ENCODE measurements at places on chromosomes 12 and 14.
A peak's percentile ranks its signal among the peaks of the same experiment; 100 is the strongest.

DNA sequence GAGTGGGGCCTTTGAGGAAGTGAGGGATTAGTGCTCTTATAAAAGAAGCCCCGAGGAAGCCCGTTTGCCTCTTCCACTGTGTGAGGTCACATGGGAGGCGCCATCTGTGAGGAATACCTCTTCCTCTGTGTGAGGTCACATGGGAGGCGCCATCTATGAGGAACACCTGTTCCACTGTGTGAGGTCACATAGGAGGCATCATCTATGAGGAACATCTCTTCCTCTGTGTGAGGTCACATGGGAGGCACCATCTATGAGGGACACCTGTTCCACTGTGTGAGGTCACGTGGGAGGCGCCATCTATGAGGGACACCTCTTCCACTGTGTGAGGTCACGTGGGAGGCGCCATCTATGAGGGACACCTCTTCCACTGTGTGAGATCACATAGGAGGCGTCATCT lies 69.7 kb downstream of the SLC24A4 start:
- DNase-seq = no peak

DNA sequence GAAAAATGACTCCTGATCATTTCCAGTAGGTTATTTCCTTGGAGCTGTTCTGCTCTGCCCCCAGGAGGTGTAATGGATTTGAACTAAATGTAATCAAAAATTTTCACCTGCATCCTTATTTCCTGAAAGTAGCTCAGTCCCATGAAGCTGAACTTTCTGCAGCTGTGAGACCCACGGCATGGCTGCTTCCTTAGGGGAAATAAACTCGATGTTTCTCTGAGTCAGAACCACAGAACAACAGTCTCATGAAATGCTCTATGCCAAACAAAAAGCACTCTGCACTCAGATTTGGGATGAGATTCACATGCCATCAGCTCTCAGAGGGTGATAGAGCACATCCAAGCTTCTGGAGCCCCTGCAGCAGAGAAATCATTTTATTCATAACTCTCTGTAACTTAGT lies 224.1 kb upstream of the PLEKHG7 start:
- no peak for DNase-seq

DNA sequence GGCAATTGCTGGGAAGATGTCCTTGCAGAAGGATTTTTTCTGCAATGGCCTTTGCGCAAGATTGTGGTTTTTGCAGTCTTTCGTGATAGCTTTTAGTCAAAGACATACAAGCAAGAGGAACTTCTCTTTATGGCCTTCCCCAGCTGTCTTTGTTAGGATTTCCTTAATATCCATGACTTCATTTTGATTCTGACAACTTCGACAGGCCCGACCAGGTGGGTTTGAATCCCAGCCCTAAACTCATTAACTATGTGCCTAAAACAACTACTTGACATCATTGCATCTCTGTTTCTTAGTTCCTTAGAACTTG lies 13.3 kb upstream of the VRK1 start:
- no peak for DNase-seq

GRCh38 chr12:117514016-117514415 lies 152.6 kb upstream of the NOS1 start:
- no peak for DNase-seq

GRCh38 chr12:25659621-25660020 lies 106.5 kb upstream of the LMNTD1 start:
- DNase-seq = no peak

- peak; percentile 7 for DNase-seq
These were observed 362.6 kb downstream of the DAD1 start for GRCh38 chr14:22226381-22226780.

DNA sequence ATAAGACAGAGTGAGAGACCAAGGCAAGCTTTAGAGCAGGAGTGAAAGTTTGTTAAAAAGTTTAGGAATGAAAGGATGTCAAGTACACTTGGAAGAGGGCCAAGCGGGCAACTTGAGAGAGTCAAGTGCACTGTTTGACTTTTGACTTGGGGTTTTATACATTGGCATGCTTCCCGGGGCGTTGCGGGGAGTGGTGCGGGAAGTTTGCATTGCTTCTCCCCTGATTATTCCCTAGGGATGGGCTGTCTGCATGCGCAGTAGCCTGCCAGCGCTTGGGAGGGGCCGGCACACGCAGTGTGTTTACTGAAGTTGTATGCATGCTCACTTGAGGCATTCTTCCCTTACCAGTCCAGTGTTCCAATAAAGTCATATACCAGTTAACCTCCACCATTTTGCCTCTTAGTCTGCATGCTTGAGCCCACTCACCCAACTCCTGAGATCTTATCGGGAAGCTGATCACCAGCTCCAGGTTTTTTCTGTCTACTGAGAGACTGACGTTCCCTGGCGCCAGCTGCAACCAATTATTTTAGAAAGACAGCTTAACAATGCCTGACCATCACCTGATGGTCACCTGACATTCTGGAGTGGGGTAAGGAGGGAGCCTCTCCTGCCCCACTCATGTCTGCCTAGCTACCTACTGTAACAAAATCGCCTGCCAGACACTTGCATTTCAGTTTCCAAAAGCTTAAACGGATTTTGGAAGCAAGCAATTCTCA lies 53.2 kb downstream of the DACT1 start:
- DNase-seq = no peak

DNA sequence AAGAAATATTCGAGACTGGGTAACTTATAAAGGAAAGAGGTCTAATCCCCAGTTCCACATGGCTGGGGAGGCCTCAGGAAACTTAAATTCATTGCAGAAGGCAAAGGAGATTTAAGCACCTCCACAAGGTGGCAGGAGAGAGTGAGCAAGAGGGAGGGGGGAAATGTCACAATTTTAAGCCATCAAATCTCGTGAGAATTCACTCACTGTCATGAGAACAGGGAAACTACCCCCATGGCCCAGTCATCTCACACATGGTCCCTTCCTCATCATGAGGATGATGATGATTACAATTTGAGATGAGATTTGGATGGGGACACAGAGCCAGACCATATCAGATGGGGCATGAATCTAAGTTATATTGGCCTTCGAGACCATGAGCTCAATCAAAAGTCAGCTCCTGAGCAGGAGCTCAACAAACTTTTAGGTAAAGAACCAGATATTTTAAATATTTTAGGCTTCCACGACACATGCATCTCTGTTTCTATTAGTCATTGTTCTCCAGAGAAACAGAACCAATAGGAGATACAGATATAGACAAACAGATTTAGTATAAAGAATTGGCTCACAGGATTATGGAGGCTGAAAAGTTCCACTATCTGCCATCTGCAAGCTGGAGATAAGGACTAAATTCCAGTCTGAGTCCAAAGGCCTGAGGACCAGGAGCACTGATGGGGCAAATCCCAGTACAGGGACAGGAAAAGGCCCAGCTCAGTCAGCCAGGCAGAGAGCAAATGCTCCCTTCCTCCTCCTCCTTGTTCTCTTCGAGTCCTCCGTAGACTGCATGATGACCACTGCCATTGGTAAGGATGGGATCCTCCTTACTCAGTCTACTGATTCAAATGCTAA lies 24.9 kb downstream of the DGLUCY start:
- peak; percentile 40 for DNase-seq

GRCh38 chr12:91685917-91686316 lies 459.7 kb downstream of the BTG1 start:
- DNase-seq = no peak

GRCh38 chr14:89550821-89551220 lies 133.8 kb upstream of the FOXN3 start:
- no peak for DNase-seq

Data from stimulated activated naive CD8-positive, alpha-beta T cell treated with anti-CD3 and anti-CD28 coated beads, Interleukin-15, amount 100 ng/mL, for 72 hours (primary cell).